ENCODE measurements at places on chromosomes 7 and 10.

- no peak for DNase-seq
Measured at GRCh38 chr10:3593611-3594010, 191.4 kb downstream of the KLF6 start.

DNA sequence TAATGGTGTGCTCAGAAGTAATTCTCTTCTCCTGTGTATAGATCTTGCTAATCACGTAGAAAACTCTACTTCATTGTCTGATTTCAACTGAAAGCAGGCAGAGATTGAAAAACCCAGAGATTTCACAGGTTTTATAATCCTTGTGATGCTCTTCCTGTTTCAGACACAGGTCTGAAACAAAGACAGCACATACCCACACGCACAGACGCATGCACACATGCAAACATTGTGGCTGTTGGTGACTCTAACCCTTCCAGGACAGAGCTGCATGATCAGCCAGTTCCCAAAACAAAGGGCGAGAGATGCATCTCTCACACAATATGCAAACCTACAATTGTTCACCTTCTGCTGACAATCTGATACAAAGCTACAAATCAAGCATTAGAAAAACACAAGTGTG lies 11.1 kb upstream of the TFEC start:
- no peak for DNase-seq

- DNase-seq: no peak
Measured at GRCh38 chr7:751826-752225, 24.7 kb upstream of the PRKAR1B start.

DNA sequence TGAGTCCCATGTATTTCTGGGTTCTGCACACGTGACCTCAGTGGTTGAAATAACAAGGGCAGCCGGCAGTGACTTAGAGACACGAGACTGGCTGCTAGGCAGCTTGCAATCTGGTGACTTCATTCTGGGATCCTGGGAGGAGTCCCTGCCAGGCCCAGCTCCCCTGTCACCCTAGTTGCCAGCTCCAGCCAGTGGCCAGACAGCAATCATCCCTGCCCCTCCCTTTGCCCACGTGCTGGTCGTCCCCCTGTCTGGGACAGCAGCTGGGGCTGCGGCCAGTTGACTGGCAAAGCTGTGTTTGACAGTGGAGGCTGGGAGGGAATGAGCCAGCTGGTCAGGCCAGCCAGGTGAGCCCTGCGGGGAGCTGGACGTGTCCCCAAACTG lies 30.0 kb downstream of the ADGRA1 start:
- no peak for DNase-seq

Measured in NCI-H2029 (cell line).